Thoracic aorta (tissue), 2 donors: ENCODE measurements at places on chromosomes 1 and 21.

DNA sequence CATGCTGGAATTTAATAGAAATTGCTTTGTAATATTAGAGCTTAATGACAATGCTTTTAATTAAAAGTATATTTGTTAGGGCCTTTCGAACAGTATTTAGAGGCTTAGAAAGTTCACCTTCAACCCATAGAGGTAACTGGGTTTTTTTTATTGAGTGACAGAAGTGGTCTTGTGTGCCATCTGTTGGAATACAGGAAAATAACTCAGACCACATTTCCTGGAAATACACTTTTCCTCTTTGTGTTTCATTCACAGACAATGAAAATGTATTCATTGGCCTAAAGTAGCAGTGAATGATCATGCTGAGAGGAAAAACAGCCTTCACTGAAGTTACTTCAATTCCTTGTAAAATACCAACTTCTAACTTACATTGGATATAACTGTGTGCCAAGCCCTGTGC lies 83.6 kb upstream of the L1TD1 start:
- DNase-seq = no peak

DNA sequence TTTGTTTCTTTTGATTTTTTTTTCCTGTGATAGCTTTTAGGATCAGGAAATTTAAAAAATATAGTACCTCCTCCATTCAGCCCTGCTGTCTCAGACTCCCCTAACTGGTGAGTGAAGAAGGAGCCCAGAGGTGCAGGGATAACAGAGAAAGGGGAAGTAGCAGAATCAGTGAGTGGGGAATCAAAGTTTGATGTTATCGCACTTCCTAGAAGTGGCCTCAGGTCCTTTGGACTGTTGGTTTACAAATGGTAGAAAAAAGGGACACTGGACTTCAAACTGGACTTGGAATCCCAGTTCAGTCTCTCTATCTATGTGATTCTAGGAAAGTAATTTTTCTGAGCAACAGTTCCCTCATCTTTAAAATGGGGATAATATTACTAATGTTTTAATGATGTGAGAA lies 99.5 kb downstream of the FGGY start:
- DNase-seq = no peak

GRCh38 chr1:97837161-97837560 lies 83.7 kb downstream of the DPYD start:
- DNase-seq = no peak

DNA sequence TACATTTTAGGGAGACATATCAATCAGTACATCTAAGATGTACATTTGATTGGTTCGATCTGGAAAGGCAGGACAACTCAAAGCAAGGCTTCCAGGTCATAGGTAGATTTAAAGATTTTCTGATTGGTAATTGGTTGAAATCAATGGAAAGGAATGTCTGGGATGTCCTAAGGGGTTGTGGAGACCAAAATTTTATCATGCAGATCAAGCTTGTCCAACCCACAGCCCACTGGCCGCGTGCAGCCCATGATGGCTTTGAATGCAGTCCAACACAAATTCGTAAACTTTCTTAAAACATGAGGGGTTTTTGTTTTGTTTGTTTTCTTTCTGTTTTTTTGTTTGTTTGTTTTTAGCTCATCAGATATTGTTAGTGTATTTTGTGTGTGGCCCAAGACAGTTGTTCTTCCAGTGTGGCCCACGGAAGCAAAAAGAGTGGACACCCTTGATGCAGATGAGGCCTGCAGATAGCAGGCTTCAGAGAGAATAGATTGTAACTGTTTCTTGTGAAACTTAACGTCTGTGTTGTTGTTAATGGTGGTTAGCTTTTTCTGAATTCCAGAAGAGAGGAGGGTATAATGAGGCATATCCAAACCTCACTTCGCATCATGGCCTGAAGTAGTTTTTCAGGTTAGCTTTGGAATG lies 3.1 kb downstream of the IFNAR1 start:
- DNase-seq = no peak

GRCh38 chr1:9654051-9654833 lies 2.7 kb downstream of the PIK3CD start:
- no peak for DNase-seq

DNA sequence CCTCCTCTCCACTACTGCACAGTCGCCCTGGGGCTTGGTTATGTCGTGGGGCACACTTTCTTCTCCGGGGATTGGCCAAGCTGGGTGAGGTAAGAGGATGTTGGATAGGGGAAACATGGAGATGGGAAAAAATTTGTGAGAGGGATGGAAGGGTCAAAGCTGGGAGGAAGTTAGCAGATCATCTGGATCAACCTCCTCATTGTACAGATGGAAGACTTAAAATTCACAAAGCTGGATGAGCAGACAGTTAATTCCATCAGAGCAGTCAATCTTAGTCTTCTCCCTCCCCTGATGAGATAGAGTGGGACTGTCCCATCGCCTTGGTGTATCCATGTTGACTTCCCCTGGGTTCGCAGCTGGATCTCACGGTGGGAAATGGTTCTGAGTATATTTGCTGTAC lies 69.6 kb upstream of the CNTN2 start:
- no peak for DNase-seq

DNA sequence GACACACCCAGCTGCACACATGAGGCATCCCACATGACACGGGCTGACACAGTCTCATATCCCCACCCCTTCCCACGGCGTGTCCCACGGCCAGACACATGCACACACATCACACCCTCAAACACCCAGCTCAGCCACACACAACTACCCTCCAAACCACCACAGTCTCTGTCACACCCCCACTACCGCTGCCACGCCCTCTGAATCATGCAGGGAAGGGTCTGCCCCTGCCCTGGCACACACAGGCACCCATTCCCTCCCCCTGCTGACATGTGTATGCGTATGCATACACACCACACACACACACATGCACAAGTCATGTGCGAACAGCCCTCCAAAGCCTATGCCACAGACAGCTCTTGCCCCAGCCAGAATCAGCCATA lies 22.6 kb downstream of the PODN start:
- no peak for DNase-seq

- no peak for DNase-seq
These were observed 561.9 kb upstream of the ADGRL4 start for GRCh38 chr1:79568411-79568810.

- no peak for DNase-seq
These were observed 11.8 kb downstream of the TP53BP2 start for GRCh38 chr1:223833948-223834347.

DNA sequence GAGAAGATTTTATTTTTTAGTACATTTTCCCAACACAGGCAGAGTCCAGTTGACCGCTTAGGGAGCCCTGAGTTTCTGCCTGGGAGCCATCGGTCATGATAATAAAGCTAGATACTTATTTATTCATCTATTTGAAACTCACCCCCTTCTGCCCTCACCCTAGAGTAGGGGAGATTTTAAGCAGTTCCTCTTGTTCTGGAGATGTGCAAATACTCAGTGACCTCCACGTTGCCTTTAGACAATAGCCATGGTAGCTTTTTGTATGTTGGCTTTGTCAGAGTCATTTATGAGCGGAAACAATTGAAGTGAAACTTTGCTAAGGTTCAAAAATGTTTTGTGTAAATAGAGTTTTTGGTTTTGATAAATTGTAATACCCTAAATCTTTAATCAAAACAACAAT lies 45.7 kb upstream of the PLPPR4 start:
- no peak for DNase-seq

DNA sequence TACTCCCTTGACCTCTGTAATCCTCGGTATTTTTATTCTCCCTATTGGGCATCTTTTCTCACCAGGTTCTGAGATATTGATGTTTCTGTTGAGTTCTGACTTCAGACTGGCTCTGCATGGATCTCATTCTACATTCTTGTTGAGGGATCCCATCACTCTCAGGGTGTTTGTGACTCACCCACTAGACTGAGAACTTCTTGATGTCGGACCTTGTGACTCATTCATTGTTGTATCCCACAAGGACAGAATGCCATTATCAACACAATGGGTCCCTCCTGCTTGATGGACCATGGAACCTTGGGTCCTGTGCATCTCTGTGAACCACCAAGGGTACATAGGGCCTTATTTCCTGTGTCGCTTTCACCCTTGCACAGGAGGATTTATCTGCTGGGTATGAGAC lies 174.1 kb downstream of the PBX1 start:
- DNase-seq = no peak

- no peak for DNase-seq
These were observed 27.5 kb upstream of the SLC19A2 start for GRCh38 chr1:169513208-169513607.

DNA sequence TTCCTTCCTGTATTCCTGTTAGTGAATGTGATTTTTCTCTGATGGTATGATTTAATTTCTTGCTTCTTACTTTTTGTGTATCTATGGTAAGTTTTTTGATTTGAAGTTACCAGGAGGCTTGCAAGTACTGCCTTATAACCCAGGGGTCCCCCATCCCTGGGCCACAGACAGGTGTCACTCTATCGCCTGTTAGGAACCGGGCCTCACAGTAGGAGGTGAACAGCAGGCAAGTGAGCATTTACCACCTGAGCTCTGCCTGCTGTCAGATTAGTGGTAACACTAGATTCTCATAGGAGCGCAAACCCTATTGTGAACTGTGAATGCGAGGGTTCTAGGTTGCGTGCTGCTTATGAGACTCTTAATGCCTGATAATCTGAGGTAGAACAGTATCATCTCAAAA lies 143.3 kb downstream of the RPS6KC1 start:
- DNase-seq = no peak

DNA sequence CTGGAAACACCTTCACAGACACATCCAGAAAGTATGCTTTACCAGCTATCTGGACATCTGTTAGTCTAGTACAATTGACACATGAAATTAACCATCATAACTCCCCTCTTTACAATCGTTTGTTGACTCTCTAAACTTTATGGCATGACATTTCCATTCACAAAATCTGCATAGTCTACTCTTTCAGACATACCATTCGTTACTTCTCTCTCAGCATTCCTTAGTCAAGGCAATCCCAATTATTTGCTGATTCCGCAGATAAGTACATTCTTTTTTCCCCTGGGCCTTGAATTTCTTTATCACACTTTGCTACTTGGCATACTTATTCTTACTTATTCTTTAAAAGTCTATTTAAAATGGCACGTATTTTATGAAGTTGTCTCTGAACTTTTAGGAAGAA lies 15.1 kb upstream of the CRB1 start:
- DNase-seq = no peak

GRCh38 chr1:247295746-247296145 lies 35.9 kb downstream of the ZNF496 start:
- DNase-seq = no peak

- no peak for DNase-seq
These were observed 50.4 kb downstream of the EIF4G3 start for GRCh38 chr1:21126324-21126723.

DNA sequence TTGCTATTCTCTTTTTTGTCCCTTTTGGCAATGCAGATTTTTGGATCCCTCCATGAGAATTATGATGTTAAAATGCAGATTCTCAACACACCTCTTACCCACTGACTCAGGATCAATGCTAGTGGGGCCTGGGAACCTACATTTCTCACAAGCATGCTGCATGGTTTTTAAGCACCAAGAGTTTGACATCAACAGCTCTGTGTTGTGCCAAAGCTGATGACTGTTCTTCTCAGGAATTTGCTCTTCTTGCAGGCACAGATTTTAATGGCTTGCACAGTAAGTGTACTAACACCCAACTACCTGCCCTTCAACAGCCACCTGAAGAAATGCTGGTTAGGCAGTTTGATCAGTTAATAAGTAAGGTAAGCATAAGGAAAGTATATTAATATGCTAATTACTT lies 468.7 kb downstream of the PTBP2 start:
- no peak for DNase-seq

GRCh38 chr1:107122225-107122624 lies 18.6 kb upstream of the NTNG1 start:
- DNase-seq = no peak

- DNase-seq = no peak
These were observed 20.3 kb downstream of the PDC start for GRCh38 chr1:186440584-186440983.

DNA sequence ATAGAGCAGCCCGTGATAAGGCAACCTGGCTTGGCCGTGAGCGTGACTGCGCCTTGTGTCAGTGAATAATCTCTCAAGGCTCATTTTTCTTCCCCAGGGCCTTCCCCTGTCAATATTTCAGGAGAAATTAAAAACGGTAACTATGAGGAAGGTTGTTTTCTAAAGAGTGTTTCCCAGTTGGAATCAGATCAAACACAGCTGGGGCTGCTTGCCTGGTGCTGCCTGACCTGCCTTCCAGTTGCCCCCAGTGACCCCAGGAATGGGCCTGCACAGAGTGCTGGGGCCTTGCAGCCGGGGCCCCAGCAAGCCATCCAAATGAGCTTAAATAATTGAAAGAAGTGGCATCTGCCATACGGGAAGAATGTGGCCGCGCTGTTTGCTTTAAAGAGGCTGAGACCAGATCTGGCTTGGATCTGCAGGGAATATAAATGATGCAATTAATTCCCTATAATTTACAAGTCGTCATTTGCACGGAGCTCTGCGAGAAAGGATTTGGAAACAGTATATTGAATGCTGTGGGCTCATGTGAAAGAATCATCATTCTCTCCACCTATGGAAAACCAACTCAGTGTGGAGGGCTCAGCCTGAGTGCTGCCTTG lies 203.9 kb downstream of the C1orf94 start:
- DNase-seq = no peak

DNA sequence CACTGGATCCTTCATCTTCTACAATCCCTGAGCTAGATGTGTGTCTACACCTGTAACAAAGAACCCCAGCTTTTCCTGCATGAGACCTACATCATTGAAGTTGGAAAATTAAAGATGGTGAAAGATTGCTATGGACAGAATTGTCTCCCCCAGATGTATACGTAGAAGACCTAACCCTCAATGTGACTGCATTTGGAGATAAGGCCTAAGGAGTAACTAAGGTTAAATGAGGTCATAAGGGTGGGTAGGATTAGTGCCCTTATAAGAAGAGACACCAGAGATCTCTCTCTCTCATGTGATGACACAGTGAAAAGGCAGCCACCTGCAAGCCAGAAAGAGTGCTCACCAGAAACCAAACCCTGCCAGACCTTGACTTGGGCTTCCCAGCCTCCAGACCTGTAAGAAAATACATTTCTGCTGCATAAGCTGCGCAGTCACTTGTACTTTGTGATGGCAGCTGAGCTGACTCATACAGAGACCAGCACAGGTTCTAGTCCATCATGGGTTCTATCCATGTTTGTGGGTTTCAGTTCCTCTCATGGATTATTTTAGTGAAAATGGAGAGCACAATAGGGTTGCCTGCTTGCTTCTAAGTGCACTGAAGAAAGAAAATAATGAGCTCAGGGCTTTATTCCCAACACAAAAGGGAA lies 180.8 kb downstream of the TPR start:
- no peak for DNase-seq

- no peak for DNase-seq
These were observed 197.7 kb downstream of the NRIP1 start for GRCh38 chr21:14866859-14867765.

GRCh38 chr1:13764588-13765332 lies 64.8 kb downstream of the PRDM2 start:
- no peak for DNase-seq

GRCh38 chr1:230681599-230681998 lies 32.3 kb downstream of the AGT start:
- no peak for DNase-seq
